GM06990 (cell line): ENCODE measurements at places on chromosomes 5 and 9.

- no peak for DNase-seq
Measured at GRCh38 chr5:136200761-136201160, 7.8 kb upstream of the SMIM32 start.

DNA sequence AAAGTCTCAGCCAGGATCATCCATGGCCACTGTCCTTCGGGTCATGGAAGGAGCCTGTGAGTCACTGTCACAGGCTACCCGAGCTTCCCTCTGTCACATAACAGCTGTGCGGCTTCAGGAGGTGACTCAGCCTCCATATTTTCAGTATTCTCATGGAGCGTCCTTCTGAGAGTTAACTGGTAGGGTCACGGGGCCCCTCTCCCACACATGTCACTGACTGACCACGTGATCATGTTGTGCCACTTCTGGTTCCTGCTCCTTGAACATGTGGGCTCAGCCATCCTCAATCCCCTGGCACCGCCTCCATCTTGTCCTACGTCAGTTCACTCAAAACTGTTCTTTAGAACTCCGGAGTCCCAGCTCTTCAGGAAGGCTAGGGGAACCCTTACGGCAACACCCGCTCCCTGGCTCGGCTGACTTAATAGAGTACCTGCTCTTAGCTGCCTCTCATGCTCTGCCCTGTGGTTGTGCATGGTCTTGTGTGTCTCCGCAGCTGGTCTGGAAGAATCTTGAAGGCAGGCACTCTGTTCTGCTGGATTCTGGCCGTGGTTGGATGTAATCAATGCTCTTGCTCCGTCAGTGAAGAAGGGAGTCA, 182.8 kb downstream of the ICE1 start:
- DNase-seq, result no peak

GRCh38 chr5:100517301-100517974, 17.7 kb upstream of the FAM174A start:
- no peak for DNase-seq

GRCh38 chr5:44900273-44900954, 91.7 kb downstream of the MRPS30 start:
- no peak for DNase-seq

DNA sequence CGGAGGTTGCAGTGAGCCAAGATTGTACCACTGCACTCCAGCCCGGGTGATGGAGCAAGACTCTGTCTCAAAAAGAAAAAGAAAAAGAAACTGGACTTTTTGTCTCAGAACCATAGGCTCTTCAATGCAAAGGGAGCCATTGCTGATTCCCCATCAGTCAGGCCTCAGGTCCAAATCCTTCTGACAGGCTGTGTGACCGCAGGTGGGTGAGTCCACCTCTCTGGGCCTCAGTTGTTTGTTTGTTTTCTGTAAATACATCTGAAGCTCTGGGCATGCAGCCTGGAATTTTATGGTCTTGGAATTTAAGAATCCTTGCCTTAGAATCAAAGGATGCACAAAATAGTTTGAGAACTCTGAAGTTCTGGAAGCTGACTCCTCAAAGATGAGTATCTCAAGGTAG, 21.1 kb upstream of the TOR2A start:
- DNase-seq, result no peak

DNA sequence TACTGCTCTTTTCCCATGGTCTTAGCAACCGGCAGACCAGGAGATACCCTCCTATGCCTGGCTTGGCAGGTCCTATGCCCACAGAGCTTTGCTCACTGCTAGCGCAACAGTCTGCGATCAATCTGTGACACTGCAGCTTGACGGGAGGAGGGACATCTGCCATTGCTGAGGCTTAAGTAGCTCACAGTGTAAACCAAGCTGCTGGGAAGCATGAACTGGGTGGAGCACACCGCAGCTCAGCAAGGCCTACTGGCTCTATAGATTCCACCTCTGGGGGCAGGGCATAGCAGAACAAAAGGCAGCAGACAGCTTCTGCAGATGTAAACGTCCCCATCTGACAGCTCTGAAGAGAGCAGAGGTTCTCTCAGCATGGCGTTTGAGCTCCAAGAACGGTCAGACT, 40.4 kb downstream of the MCTP1 start:
- no peak for DNase-seq

DNA sequence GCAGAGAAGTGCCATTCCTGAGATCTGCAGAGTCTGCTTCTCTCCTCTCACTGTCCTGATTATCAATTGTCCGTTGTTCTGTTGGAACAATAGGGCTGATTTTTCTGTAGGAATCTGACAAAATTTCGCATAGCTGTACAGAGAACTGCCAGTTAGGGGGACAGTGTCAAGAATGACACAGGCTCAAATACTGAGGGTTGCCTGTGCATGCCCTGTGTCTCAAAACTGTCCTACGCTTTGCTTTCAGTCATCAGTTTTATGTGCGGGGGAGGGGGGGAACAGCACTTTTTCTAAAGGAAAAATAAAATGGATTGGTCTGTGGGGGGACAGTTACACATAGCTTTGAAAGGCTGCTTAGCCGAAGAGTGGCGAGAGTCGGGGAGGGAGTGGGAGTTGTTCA, 248.6 kb downstream of the PDZD2 start:
- DNase-seq, result no peak

GRCh38 chr5:33232731-33233505, 207.8 kb upstream of the TARS1 start:
- DNase-seq, result no peak

GRCh38 chr5:54249210-54250028, 61.0 kb downstream of the ARL15 start:
- no peak for DNase-seq

GRCh38 chr9:123555646-123556045, 199.6 kb downstream of the CRB2 start:
- DNase-seq, result no peak

- no peak for DNase-seq
Measured at GRCh38 chr5:150642991-150643710, 2.7 kb downstream of the SYNPO start.

- DNase-seq, result no peak
Measured at GRCh38 chr9:92393686-92394085, 10.7 kb downstream of the OGN start.

GRCh38 chr5:140550147-140551079, 3.0 kb downstream of the EIF4EBP3 start:
- no peak for DNase-seq

- no peak for DNase-seq
Measured at GRCh38 chr9:129841071-129841470, 5.8 kb downstream of the USP20 start.

DNA sequence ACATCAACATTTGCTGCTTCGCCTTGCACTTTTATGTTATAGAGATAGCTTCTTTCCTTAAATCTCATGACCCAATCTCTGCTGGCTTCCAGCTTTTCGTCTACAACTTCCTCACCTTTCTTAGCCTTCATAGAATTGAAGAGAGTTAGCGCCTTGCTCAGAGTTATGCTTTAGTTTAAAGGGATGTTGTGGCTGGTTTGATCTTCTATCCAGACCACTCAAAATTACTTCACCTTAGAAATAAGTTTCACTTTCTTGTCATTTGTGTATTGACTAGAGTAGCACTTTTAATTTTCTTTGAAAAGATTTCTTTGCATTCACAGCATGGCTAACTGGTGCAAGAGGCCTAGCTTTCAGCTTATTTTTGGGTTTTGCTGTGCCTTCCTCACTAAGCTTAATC, 414.2 kb downstream of the ZNF608 start:
- no peak for DNase-seq

- DNase-seq, result no peak
Measured at GRCh38 chr5:152689250-152689711, 284.2 kb upstream of the NMUR2 start.

DNA sequence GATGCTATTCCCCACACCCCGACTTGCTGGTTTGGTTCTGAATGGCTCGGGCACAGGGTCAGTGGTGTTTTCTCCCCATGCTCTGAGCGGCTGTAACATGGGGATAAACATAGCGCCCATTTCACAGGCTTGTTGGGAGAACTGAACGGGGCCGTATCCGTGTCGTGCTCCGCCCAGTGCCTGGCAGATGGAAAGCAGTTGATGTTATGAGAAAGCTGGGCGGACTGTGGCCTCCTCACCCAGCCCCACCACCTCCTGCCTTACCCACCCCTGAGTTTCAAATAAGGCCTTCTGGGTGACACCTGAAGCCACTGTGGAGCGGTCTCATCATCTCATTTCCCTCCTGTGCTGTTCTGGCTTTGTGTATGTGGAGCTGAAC, 14.5 kb downstream of the ORM2 start:
- no peak for DNase-seq

DNA sequence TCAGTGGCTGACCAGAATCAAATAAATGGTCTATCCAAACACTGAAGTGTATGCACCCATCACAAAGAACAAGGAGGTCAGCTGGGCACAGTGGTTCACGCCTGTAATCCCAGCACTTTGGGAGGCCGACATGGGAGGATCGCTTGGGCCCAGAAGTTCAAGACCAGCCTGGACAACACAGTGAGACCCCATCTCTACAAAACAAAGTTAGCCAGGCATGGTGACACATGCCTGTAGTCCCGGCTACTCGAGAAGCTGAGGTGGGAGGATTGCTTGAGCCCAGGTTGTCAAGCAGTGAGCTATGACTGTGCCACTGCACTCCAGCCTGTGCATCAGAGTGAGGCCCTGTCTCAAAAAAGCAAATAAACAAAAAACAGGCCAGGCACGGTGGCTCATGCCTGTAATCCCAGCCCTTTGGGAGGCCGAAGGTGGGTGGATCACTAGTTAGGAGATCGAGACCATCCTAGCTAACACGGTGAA, 40.5 kb downstream of the SEMA4D start:
- no peak for DNase-seq

DNA sequence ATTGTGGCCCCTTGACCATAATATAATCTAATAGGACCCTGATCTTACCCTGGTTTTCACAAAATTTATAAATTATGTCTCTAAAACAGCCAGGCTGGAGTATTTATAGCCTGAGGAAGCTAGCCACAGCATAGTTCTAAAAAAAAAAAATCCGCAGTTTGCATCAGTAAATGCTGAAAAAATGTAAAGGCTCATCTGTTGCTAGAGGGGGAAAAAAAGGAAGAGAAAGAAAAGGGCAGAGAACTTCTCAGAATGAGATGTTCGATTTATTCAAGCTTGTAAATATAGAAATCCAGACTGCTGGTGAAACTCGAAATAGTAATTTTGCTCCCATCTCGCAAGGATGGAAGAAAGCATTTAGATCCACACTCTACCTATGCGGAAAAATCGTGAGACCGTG, 467.5 kb downstream of the NTRK2 start:
- DNase-seq, result no peak

- DNase-seq, result no peak
Measured at GRCh38 chr9:137035507-137035834, 3.6 kb upstream of the FUT7 start.

DNA sequence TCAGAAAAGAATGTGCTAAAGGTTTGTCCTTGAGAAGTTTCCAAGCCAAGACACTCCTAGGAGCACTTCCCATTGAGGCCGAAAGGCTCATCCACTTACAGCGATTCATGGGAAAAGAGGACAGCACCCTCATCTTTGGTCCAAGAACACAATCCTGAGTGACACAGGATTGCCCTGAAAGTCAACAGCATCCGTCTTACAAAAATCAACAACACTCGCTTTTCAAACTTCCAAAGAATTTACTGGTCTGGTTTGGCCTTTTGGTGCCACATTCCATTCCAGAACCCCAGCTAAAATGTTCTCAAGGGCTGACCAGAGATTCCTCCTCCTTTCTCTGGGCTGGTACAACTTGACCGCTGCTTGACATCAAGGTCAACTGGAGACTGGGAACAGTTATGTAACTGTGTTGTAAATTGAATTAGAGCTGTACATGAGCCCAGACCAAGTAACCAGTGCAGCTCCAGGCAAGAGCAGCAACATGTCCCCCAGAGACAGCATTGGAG, 415.8 kb upstream of the PIK3R1 start:
- no peak for DNase-seq

GRCh38 chr9:35322075-35322885, 160.5 kb downstream of the UNC13B start:
- peak; percentile 1 for DNase-seq

DNA sequence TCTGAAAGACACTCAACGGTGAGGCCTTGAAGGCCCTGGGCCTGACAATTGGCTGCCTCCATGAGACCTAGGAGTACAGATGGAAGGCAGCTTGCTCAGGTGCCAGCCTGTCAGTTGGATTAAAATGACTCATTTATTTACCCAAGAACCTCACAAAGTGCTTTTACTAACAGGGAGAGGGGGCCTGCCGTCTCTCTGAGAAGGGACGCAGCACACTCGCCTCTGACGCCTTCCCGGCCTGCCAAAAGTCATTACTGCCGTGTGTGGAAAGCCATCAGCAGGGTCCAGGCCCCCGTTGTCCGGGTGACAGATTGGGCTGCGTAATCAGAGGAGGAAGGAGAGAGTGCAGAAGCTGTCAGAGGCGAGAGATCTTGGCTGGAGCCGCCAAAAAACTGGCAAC, 32.4 kb downstream of the DDX31 start:
- DNase-seq, result no peak

DNA sequence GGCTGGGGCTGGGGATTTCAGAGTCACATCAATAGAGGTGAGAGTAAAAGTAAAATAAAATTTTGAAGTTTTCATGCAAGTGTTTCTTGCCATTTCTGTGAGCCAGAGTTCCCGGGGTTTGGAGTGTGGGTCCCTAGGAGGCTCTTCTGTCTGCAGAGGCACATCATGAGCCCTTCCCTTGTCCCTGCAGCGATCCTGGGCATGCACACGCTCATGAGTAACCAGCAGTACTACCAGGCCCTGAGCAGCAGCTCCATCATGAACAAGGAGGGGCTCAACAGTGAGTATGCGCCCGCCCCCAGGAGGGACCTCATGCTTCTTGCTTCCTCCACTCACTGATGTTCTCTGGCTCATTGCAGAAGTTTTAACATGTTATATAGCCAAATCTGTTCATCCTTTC, 61.1 kb downstream of the TMOD1 start:
- no peak for DNase-seq

GRCh38 chr9:8779478-8779877, 979.9 kb upstream of the DMAC1 start:
- DNase-seq, result no peak

DNA sequence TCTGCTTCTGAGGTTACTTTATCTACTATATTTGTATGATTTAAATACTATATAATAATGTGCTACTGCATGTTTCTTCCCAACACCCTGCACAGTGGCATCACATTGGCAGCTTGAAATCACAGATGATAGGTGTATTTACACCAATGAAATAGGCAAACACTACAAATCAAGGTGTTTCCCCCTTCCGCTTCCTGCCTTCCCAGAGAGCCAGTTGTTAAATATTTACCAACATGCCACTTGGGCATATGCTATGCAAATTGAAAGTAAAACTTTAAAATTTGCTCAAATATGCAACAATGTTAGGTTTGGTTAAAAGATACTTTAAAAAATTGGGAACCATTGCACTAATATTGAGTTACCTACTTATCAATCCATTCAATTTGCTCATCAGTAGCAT, 58.2 kb upstream of the SMARCA2 start:
- DNase-seq, result no peak

DNA sequence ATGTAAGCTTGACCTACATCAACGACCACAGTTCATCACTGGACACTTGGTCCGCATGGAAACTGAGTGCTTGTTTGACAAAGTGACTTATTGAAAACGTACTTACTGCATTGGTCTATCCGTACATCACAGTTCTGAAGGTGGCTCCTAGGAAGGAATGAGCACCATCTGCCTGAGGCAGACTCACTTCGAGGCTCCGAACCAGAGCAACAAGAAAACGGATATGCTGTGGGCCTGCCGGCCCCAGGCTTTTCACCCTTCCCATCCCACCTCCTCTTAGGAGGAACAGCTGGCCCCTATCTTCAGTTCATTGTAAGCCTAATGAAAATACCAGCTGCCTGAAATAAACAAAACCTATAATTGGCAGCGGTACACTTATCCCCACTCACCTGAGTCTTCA, 67.2 kb upstream of the TSLP start:
- no peak for DNase-seq
